ENCODE measurements at places on chromosomes 7 and 10.
A peak's percentile ranks its signal among the peaks of the same experiment; 100 is the strongest.

- no peak for DNase-seq
These were observed 11.6 kb upstream of the ADD3 start for GRCh38 chr10:109996225-109996624.

DNA sequence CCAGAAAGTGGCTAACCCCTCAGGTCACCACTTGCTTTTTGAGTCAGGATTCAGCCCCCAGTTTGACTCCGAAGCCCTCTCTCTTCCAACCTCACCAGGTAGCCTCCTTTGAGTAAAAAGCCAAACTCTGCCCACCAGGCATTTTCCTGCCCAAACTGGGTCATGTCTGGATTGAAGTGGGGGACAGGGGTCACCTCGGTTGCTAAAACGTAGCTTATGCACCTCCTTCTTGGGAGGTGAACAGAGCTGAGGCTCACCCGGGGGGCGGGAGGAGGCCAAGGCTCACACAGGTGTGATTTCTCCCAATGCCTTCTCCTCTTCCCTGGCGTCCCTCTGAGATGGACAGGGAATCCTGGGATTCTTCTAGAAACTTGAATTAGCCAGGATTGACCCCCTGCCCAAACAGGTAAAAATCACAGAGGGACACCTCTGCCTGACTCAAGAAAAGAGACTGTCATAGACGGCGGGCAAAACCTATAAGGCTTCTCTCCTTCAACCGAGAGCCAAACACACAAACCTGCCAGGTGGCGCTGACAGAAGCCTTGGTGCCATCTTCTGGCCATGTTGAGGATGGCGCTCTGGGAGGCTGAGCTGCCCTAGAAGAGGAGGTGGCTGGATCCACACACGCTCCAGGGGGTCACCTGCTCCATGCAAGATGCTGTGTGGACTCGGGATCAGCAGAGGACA is 51.6 kb downstream of the PRLHR start:
- no peak for DNase-seq

GRCh38 chr7:19963695-19964094 is 190.3 kb upstream of the TMEM196 start:
- DNase-seq = no peak

DNA sequence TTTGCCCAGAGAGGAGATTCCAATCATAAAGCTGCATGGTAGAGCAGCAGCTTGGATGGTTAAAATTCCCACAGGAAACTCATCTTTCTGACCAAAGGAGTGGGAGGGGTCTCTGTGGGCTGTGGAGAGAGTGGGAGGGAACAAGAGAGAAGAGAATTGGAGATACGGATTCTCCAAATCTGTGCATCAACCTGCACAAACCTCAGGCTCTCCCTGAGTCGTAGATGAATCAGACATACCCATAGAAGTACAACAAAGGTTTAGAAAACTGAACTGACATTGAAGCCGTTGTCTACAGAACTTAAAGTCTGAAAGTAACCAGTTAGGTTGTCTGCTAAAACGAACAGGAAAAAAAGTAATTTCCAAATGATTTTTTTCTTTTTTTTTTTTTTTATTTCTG is 41.9 kb downstream of the CYCS start:
- no peak for DNase-seq

DNA sequence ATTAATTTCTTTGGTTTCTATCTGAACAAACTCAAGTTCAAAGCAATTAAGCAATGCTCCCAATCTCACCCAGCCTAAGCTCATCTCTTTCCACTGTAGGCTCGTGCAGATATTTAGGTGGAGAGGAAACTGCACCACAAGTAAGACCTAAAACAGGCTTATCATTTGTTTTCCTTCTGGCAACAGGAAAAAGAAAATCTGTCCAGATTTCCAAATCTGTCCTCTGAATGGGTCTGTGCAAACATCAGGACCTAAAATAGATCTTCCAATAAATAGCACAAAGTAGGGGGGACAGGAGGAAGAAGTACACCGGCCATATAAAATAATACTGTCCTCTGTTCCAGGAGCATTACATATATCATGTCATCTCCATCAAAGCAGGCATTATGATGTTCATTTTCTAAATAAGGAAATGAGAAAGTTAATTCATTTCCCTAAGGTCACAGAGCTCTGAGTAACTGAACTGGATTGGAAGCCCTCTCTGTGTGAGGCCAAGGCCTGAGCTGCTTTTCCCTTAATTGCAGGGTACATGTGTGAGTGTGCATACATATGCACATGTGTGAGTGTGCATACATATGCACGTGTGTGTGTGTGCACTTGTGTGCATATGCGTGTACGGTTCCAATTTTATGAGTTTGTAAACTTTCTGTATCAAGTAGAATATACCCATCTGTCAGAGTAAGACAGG is 92.8 kb upstream of the PARD3 start:
- no peak for DNase-seq

DNA sequence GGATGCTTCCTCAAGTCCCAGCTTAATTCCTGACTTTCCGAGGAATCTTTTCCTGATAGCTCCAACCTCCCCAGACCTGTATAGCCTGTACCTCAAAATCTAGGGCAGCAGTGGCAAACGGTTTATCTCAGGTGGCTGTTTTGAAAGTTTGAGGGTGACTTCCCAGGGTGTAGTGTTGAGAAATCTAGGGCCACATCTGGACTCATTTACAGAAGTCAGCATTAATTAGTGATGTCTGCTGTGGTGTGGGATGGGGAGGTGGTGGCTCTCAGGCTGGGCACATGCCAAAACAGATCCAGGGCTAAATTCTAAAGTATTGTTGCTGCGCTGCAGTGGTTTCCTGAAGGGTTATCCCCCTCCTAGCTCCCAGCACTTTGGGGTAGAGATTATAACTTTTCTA is 38.0 kb downstream of the UNC5B start:
- DNase-seq = no peak

DNA sequence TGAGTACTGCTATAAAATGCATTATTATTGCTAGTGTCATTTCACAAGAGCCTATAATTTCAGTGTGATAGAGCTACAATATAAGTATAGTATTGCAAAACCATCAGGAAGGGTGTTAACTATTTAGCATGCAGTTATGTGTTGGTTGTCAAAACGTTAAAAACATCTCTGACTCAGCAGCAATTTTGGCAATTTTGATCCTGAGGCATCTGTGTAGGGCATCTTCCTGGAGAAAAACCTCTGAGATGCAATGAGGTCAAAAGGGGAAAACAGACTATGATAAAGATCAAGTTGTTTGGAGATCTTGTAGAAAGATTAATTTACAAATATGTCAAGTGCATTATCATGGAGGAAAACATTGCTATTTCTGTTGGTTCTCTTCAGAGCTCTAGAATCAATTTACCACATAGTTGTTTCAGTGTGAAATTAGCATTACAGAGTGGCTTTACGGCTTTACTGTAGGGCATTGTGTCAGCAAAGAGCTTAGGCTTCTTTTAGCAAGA is 5.3 kb downstream of the CFTR start:
- no peak for DNase-seq

- DNase-seq = no peak
These were observed 324.2 kb downstream of the CALN1 start for GRCh38 chr7:72087926-72088325.

GRCh38 chr7:158581440-158582088 is 6.1 kb downstream of the PTPRN2 start:
- no peak for DNase-seq

GRCh38 chr7:106625678-106626301 is 35.2 kb downstream of the CCDC71L start:
- DNase-seq = no peak

- no peak for DNase-seq
These were observed 144.5 kb upstream of the POT1 start for GRCh38 chr7:125074141-125074540.

DNA sequence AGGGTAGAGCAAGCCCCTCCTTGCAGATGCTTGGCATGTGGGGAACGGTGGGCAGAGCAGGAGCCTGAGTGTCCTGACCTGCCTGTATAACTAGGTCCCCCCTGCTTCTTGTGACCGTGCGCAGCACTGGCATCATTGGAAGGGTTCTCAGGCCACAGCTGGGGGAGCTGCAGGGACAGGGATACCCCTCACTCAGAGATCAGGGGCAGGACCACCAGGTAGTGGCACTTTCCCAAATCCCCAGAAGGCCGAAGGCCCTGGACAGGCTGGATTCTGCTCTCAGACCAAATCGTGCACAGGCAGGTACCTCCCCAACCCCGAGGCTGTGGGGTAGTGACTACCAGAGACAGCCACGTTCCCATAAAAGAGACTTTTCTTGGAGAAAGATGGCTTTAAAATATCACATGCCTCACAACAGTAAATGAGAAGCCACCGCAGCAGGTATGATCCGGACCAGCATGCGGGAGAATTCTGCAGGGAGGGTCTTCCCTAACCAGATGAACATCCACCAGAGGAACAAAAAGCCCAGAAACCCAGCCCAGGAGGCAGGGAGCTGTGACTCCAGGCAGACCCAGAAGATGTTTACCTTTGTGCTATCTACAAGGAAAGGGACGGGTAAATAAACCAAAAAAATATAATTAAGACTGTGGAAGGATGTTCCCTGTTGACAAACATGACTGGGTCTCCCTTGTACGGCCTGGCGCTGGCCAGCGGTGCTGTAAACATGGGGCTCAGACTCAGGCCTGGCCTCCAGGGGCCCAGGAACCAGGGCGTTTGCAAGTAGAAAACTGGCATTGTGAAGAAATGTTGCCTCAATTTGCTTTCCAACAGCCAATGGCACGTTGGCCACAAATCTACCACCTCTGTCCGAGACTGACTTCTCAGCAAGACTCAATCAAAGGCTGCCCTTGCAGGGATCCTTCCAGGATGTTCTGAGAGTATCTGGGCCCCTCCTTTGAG is 180.0 kb downstream of the TNS3 start:
- DNase-seq = no peak

- no peak for DNase-seq
These were observed 83.2 kb downstream of the GATA3 start for GRCh38 chr10:8137726-8138125.

GRCh38 chr7:105642264-105642663 is 61.0 kb upstream of the EFCAB10 start:
- DNase-seq = no peak

GRCh38 chr7:29841926-29842701 is 35.8 kb downstream of the WIPF3 start:
- DNase-seq = no peak

GRCh38 chr10:116240157-116240950 is 32.7 kb downstream of the GFRA1 start:
- DNase-seq = no peak

DNA sequence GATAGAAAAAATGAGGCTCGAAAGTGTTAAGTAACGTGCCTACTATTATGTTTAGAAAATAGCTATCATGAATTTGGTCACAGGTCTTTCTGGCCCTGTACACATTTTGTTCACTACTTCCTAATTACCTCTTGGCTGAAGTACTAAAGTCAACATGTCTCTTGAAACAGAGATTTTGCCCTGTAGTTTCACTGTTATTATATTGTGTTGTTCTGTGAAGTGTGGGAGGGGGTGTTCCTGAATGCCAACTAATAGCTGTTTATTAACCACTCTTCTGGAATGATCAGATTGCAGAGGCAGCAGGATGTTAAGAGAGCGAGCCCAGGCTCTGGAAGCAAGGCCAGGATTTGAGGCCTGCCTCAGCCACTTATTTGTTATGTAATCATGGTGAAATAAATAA is 72.1 kb downstream of the RNF133 start:
- DNase-seq = no peak

- peak; percentile 18 for DNase-seq
These were observed 103.7 kb downstream of the ZNF92 start for GRCh38 chr7:65477326-65477725.

DNA sequence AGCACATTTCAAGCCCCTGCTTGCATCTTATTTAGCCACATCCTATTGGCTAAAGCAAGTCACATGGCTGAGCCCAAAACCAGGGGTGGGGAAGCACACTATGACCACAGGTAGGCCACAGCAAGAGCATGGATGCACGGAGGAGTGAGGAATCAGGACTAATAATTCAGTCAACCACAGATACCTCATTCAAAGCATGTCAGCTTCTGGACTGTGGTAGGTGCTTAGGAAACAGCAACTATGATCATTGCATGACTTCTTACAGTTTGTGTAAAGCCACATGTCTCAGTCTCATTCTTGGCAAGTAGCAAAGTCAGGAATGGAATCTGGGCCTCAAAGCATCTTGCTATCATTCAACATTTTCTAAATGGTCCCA is 79.0 kb upstream of the EMX2 start:
- no peak for DNase-seq

GRCh38 chr7:24381894-24382505 is 98.0 kb downstream of the NPY start:
- peak; percentile 36 for DNase-seq

GRCh38 chr7:111815354-111815753 is 253.1 kb upstream of the IMMP2L start:
- no peak for DNase-seq

DNA sequence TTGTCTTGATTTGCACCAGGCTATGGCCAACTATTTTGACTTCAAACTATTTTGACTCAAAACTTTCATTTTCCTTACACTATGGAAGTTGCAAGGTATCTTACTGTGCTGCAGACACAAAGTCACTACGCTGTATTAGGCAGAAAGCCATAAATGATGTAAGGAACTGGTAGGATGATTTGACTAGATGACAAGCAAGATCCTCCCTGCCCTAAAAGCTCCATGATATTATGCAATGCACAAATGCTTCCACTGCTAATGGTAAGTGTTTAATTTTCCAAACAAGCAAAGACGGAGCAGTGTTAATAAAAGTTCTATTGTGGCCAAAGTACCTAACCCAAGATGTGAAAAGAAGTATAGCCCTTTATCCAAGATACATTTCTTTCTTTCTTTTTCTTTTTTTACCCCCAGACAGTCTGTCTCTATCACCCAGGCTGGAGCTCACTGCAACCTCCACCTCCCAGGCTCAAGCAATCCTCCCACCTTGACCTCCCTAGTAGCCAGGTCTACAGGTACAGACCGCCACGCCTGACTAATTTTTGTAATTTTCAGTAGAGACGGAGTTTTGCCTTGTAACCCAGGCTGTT is 98.2 kb downstream of the ANK3 start:
- peak; percentile 4 for DNase-seq

GRCh38 chr10:107715565-107715964 is 551.1 kb upstream of the SORCS1 start:
- no peak for DNase-seq

DNA sequence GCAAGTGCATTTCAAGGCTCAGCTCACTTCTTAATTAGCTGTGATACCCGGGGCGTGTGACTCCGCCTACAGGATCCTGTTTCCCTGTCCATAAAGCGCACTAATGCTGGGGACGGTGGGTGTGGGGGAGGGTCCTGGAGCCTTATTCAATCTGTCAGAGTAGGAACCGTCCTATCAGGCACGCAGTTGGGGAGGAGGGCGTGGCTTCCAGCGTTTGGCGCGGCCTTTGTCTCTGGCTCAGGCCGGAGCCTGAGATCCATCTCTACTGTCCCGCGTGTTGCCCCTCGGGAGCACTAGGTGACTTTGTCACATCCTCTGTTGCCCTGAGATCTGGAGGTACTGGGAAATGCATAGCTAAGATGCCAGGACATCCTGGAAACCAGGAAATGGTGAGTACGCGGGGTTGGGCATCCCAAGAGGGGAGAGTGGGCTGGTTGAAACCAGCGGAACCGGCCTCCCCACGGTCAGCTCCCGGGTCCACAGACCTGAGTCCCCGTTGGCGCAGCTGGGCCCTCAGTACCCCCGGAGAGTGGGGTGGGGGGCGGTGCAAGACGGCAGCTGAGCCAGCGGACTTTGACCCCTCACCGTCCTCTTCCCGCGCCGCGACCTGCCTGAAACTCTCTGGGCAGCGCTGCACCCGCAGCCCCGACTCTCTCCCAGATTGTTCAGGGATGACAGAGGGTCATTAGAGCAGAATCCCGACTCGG is 104.4 kb upstream of the ZNF92 start:
- peak; percentile 55 for DNase-seq

- no peak for DNase-seq
These were observed 182.0 kb upstream of the GHITM start for GRCh38 chr10:83957168-83957947.
